ENCODE measurements at places on chromosomes 2 and 18.
A peak's percentile ranks its signal among the peaks of the same experiment; 100 is the strongest.

GRCh38 chr2:68193787-68194372 lies 36.2 kb downstream of the PNO1 start:
- DNase-seq, result no peak

DNA sequence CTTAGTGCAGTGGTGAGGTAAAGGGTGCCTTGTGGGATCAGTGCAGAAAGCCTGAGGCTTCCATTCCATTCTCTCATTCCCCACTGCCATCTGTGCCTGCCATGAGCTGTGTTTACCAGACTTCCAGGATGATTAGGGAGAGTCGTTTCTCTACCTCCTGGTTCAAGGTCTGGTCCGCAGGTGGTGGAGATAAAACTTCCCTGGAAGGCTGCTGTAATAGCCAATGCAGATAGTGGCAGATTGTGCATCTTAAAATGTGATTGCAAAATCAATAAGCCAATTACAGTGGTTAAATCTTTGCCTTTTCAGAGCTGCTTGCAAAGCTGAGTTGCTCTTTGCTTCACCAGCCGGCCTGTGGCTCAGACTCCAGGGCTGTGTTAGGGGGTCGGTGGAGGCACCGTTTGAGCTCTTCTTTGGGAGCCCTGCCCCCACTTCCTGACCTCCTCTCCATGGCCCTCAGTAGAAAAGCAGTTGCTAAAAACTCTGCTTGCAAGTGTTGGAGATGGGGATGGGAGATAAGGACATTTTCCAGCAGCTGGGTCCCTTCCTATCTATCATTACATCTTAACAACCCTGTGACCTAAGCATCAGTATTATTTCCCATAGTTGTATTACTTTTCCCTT lies 95.2 kb upstream of the HS6ST1 start:
- no peak for DNase-seq

DNA sequence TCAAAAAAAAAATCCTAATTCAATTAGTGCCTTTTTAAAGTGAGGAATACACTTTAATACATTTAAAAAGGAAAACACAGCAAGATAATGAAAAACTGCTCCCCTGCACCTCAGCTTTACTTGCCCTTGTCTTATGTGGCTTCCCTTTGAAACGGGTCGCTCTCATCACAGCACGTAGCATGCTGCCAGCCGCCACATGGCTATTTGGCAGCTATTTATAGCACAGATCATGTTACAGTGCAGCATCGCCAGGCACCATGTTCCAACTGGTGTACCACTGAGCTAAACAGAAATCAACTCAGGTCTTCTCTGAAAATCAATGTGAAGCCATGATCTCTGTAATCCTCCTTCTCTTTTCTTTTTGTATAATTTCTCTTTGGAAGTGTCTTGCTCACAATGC lies 65.1 kb downstream of the TMEM182 start:
- DNase-seq, result no peak

DNA sequence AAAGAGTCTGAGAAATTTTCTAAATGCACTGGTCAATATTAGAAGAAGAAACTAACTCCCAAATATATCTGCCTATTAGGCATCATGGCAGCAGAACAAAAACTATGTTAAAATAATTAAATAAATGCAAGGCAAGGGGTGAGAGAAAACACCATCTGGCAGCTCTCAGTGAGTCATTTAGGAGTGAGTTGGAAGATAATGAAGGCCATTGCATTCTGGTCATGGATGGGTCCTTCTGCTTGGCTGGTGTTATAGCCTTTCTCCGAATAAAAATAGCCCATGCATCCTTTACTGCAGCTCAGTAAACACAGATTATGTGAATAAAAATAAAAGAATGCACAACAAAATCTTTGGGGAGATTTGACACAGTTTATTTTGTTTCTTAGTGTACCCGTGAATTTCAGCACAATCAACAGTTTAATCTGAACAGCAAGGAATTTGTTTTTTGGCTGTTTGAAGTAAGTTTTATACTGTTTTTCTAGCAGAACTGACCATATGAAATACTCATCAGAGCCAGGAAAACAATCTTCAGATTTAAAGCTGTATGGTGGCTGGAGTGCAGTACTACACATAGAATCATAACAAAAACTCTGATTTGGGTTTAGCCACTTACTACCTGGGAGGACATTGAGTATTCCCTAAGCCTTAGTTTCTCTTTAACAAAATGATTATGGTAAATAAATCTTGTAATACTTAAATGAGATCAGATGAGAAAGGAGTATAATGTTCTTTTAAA lies 225.1 kb upstream of the ITGA4 start:
- no peak for DNase-seq

DNA sequence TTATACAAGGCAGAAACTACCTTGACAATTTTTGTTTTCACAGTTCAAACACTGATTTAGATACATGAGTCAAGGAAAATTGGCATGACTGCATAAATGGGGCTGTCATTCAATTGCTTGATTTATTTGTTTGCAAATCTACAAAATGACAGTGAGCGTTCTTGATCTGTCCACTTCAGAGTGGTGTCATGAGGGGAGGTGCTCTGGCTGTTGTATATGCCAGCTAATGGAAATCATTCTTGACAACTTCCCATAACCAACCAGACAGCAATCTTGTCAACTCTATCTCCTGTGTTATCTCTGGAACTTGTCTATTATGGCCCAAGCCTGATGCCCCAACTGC lies 120.6 kb upstream of the UGP2 start:
- no peak for DNase-seq

- no peak for DNase-seq
These were observed 22.7 kb downstream of the GDF7 start for GRCh38 chr2:20689428-20690264.

GRCh38 chr18:2180586-2180985 lies 390.7 kb downstream of the METTL4 start:
- no peak for DNase-seq

GRCh38 chr18:46253498-46253897 lies 149.3 kb downstream of the HAUS1 start:
- no peak for DNase-seq

DNA sequence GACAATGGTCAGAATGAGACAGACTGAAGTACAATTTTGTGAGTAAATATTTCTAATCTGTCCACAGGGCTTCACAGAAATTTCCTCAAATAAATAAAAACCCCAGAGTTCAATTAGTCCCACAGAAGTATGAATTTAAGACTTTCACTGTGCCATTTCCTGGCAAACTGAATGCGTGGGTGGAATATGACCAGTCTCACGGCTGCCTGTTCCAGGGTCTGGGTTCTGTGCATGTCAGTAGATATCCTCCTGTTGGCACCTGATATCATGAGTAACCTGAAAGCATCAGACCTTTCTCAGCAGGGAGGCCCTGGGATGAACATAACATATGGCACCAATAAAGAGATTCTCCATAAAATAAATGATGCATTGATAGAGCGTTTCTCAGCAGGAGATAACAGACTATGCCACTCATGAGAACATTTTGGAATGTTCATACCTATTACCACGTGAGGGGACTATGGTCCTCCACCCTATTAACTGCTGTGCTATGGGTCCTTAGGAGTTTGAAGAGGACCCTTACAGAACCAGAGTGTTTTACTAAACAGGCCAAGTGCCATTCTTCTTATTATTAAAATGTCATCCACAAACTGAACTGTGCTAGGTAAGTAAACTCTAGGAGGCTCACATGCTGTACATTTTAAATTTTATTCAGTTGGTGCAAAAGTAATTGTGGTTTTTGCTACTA lies 10.6 kb upstream of the MALL start:
- DNase-seq, result no peak

DNA sequence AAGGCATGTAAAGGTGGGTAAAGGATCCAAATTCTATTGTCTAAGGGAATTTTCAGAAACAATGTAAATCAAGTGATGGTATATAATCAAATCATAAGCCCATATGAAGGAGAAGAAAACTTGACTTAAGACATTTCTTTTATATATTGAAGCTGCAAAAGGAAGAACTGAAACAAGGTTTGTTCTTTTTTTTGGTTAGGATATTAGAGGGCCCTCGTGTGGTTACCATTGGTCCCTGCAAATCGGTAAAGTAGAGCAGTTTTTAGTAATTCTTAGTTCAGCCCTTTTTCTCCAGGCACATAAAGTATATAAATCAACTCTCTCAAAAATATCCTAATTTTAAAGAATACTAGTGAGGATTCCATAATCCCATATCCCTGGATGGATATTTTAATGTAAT lies 105.6 kb upstream of the STK17B start:
- peak; percentile 72 for DNase-seq

GRCh38 chr2:109225170-109225782 lies 96.3 kb downstream of the SH3RF3 start:
- peak; percentile 24 for DNase-seq

GRCh38 chr2:24853996-24854395 lies 60.8 kb downstream of the CENPO start:
- DNase-seq, result no peak

DNA sequence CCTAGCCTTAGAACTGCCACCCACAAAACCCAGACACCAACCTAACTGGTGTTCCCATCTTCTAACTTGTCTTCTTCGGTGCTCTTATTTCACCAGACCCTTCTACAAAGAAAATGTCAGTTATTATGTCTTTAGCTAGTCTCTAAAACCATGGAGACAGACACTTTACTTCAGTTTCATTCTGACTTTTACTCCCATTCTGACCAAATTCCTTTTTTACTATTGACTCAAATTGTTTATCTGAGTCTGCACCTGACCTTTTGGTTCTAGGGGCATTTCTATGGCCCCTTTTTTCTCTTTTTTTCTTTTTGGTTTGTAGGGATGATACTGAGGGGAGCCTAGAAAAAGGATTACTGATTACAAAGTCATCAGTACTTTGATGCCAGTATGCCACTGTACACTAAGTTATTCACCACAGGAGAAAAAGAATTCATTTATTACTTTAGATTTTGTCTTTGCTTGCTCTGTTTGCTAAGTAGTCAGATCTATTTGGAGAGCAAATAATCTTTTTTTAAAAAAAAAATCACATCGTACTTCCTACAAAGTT lies 6.8 kb upstream of the SLC1A4 start:
- DNase-seq, result no peak

DNA sequence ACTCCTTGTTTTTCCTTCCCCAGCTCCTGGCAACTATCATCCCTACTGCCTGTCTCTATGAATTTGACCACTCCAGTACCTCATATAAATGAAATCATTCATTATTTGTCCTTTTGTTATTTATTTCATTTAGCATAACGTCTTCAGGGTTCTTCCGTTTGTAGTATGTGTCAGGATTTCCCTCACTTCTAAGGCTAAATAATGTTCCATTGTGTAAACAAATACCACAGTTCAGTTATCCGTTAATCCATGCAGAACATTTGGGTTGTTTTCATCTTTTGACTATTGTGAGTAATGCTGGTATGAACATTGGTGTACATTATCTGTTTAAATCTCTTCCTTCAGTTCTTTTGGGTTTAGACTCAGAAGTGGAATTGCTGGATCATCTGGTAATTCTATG lies 18.8 kb downstream of the DYNC2LI1 start:
- DNase-seq, result no peak

DNA sequence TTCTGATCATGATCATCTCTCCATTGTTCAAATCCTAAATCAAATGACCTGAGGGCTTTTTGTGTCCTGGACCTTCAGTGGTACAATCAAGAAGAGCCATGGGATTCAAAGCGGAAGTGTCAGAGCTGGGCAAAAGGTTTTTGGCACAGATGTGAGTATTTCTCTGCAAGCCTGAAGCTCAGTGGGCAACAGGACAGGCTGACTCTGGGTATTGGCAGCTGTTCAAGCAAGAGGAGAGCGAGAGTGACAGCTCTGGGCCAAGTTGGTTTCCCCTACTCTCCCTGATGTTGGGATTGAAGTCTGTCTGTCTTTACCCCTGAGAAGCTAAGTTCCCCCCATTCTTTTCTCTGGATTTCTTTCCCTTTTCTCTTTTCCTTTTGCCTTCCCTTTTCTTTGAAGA lies 33.3 kb downstream of the DSEL start:
- no peak for DNase-seq

DNA sequence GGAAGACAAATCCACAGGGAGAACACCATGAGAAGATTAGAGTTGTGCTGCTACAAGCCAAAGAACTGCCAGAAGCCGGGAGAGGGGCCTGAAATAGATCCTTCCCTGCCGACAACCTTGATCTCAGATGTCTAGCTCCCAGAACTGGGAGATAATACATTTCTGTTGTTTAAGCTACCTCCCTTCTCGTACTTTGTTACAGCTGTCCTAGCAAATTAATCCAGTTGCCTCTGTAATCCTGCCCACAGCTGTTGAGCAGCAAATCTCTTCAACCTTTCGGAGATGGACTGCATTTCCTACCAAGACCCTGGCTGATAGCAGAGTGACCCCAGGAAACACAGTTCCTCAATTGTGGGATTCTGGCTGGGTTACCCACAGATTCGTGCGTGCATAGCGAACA lies 2.6 kb upstream of the TBC1D8 start:
- DNase-seq, result no peak

DNA sequence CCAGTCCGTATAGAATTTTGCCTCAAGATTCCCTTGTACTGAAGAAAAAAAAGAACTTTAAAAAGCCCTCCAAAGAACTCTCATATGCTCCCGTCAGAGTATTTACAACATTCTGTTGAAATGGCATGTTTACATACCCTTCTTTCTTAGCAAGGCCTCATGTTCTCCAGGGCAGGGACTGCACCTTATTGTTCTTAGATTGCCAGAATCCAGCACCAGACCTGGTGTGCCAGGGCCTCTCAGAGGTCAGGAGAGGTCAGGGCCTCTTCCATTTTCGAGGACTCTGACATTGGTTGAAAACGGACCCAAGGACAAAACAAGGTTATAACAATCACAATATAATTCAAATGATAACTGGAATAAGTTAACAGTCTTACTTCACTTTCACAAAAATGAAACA lies 78.2 kb downstream of the TNP1 start:
- no peak for DNase-seq

DNA sequence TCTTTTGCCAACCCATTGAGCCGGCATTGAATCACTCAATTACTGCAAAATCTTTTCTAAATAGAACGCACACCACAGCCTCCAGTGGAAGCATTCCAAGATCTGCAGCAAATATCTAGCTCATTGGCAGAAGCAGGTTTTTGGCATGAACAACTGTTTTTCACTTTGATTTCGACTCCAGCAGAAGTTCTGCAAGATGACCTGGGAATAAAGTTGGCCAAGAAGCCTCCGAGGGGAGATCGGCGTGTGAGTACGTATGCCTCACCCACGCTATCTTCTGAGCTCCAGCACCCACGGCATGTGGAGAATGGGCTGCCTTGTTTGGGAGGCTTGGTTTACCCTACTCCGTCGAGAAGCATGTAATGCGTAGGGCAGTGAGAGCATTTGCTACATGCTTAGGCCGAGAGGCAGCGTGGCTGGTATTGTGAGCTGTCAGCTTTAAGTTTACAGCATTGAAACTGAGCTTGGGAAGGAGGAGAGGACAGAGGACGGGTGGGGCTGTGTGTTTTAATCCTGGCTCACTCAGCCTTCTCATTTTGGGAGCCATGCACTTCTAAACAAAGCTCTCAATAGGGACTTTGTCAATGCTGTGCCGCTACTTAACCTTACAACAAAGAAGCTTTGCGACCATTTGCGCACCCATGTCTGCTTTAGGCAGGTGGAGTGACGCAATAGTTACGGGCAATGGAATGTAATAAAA lies 10.5 kb downstream of the PCARE start:
- no peak for DNase-seq

GRCh38 chr2:105885456-105885855 lies 140.7 kb downstream of the NCK2 start:
- DNase-seq, result no peak
